ENCODE measurements at places on chromosomes 16 and 17.

DNA sequence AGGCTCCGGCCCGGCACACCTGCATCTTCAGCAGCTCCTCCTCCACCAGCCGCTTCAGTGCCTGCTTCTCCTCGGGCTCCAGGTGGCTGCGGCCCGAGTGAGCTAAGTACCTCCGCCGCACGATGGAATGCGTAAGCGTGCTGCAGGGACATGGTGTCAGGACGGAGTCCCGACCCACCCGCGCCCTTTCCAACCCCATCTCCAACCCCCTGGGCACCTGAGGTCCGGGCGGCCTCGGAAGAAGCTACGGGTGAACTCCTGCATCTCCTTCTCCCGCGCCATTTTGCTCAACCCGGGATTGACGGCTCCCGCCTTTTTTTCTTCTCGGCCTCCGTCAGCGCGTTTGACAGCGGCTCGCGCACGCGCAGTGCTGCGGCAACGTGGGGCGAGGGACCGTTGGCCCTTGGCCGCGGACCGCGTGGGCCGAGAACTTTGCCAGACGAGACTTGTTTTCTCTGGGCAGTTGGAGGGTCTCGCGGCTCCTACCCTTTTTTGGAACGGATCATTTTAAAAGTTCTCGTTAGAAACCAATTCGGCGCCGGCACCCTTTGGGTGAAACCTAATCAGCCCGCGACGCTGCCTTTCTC is at the start of gene HIRIP3:
Gene HIRIP3 (minus strand): TSS at position 294 of the 587 bp plus-strand sequence. CDS start 12 bp downstream, at position 282.
- DNase-seq = peak; percentile 83

DNA sequence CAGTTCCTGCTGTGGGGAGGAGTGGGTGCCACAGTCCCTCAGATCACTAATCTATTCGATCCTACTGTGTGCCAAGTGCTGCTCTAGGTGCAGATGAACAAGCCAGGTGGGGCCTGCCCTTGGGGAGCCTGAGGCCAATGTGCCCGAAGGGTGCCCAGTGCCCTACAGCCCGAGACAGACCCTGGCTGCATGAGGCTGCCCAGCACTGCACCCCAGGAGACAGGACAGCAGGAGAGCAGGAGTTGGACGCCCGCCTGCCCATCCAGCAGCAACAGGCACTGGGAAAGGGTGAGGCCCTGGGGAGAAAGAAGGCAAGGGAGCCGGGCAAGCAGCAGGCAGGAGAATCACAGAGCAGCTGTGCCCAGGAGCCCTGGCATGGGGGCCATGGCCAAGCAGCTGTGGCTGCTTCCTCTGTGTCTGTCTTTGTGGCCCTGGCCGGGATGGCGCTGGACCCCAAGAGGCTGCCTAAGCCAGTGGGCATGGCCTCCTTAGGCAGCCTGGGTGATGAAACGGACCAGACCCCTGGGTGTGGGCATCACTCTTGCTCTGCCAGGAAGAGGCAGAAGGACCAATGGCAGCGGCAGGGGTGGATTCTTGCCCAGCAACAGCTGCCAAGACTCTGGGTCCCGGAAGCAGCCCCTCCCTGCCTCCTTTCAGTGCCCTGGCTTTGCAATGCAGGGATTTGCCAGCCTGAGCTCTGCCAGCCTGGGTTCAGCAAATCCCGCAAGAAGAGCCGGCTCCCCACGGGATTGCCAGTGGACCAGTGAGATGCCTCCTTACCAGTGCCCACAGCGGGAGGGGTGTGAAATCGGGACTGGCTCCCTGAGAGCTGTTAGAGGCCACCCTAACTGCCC is 179.6 kb upstream of the TNRC6C start:
- DNase-seq = no peak

DNA sequence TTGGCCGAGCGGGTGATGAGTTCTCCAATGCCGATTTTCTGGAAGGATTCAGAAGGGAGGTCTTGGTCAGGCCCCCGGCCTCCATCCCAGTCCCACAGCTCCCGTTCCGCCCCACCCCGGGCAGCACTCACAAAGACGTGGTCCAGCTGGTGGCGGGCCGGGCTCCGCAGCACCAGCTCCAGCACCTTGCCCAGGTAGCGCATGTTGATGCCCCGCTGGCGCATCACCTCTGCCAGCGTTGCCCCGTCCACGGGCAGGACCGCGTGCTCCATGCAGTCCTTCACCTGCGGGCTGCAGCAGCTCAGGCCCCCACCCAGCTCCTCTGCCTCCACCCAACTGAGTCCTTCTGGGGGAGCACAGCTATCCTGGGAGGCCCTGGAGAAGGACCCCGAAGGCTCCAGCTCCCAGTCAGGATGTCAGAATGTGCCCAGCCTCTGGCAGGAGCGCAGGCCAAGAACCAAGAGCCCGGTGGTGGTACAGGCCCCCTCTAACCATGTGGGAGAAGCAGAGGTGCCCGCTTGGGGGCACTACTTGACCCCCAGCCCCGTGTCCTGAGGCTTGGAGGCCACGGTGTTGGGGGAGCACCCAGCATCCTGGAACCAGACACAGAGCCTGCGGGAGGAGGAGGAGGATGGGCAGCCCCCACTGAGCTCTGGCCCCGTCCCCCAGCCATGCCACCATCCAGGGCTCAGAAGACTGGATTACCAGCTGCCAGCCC is 16.2 kb downstream of the CLUH start:
- no peak for DNase-seq

- DNase-seq = no peak
Observed at GRCh38 chr16:81319221-81319912, 4.6 kb downstream of the GAN start.

DNA sequence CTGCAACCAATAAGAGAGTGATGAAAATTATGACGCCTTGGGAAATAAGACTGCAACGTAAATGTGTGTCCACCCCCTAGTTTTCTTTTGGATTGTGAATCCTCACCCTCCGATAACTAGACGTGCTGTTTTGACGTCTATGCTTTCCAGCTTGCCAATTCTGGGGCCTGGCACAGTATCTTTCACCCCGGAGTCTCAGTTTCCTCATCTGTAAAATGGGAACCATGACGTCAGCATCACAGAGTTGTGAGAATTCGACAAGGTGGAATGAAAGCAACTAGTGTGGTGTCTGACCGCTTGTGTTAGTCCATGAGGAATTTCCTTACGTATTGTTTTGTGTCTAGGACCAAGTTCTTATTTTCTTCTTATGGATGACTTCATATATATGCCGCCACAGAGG is 37.7 kb downstream of the WWOX start:
- no peak for DNase-seq

- DNase-seq = no peak
Observed at GRCh38 chr16:11264155-11264832, 4.8 kb downstream of the TNP2 start.

- no peak for DNase-seq
Observed at GRCh38 chr16:27644165-27644564, 94.2 kb downstream of the KATNIP start.

DNA sequence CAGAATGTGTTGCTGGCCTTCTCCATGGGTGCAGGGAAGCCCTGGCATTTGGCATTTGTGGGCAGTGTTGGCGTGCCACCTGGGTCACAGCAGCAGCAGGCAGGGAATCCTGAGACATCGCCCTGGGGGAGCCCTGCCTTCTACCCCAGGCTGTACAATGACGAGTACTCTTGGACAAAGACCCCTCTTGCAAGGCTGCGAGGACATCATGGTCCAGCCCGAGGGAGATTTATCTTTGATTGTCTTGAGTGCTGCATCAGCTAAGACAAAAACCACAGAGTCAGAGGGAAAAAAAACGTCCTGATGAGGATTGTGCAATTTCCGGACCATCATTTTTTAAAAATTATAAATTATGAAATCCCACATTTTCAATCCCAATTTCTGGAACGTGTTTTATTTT is 3.7 kb downstream of the CRISPLD2 start:
- DNase-seq = no peak

DNA sequence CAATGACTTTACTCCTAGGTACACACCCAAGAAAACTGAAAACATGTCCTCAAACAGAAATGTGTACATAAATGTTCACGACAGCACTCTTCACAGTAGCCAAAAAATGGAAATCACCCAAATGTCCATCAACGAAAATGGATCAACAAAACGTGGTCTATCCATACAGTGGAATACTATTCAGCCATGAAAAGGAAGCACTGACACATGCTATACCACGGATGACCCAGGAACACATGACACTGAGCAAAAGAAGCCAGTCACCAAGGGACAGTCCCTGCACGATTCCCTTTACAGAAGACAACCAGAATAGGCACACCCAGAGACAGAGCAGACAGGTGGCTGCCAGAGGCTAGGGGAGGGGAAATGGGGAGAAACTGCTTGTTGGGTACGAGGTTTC is 11.3 kb downstream of the ZNF500 start:
- no peak for DNase-seq

Measured in CD4-positive, alpha-beta T cell treated with Interleukin-6 at 100 ng/mL for 8 hours (primary cell).